ENCODE measurements at places on chromosomes 7 and 10.

DNA sequence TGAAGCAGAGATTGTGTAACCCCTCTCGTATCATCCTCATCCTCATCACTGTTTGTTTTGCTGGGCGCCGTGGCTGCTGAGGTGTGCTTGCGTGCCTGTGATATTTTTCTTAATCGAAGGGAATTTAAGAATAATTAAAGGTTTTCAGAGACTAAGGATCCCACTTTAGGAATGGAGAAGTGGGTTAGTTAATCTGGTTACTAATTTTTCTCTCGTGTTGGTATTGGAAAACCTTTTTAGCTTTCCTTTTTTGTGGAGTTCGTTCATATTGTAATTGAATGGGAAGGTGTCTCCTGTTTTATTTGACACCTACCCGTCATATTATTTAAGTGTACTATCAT lies 1.3 kb downstream of the UBN2 start:
- DNase-seq, result no peak

- no peak for DNase-seq
Observed at GRCh38 chr7:126696256-126697038, 556.3 kb downstream of the GRM8 start.

DNA sequence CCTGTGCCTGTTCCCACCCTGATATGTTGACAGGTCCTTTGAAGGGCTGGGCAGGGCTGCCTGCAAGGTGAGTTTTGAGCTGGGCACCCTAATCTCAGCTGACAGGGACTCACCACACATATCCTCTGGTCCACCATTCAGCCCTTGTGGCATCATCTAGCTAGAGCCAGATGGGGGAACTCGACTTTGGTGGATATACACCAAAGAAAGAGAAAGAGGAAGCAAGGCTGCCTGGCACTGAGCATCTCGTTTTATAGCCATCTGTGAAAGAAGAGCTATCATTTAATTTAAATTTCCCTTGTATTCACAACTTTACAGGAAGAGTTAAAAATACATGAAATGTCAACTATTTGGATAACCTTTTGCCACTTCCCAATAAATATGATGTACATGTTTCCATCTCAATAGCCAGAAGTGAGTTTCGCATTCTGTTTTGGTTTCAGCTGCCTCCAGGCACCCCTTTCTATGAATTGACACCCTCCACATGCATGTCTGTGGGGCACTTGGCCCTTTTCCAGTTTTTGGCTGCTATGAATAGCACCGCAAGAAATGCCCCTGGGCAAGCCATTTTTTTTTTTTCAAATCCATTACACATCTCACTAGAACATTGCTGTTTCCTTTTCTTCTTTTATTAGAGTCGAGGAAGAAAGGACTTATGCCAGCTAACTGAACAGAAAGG lies 22.9 kb upstream of the GRB10 start:
- DNase-seq, result no peak

- no peak for DNase-seq
Observed at GRCh38 chr7:81774551-81774950, 4.7 kb upstream of the HGF start.

DNA sequence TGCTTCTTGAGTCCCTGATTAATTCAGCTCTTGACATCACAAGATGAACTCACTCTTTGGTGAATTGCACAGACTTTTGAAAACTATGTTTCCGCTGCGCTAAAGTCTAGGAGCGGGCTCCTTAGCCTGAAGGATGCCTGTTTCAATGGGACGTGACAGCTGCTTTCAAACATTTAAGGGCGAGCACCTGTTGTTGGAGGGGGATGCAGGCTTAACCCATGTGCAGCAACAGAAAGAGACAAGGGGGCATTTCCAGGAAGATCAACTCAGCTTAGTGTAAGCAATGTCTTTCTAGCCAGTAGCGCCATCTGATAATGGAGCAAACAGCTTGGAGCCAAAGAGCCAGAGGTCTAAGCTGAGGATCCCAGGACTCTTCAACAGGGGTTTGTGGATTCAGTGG lies 8.4 kb upstream of the PFKFB3 start:
- DNase-seq, result no peak

- DNase-seq, result peak; percentile 43
Observed at GRCh38 chr7:42645906-42646305, 266.0 kb downstream of the C7orf25 start.

DNA sequence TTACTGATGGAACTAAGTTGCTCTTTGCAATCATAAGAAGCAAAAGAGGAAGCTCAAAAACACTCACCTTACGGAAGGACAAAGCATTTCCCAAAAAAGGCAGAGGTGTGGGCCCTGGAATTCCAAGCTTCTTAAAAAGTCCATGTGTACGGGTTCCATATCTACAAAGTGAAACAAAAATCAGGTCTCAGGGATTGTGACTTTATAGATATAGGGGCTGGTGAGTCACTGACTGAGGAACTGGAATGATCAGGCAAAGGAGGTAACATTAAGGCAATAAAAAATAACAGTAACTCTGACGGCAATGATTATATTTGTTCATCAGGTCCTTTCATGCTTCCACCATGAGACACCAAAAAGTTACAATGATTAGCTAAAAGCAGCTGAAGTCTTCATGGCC lies 4.0 kb downstream of the CYP3A7 start:
- DNase-seq, result no peak

DNA sequence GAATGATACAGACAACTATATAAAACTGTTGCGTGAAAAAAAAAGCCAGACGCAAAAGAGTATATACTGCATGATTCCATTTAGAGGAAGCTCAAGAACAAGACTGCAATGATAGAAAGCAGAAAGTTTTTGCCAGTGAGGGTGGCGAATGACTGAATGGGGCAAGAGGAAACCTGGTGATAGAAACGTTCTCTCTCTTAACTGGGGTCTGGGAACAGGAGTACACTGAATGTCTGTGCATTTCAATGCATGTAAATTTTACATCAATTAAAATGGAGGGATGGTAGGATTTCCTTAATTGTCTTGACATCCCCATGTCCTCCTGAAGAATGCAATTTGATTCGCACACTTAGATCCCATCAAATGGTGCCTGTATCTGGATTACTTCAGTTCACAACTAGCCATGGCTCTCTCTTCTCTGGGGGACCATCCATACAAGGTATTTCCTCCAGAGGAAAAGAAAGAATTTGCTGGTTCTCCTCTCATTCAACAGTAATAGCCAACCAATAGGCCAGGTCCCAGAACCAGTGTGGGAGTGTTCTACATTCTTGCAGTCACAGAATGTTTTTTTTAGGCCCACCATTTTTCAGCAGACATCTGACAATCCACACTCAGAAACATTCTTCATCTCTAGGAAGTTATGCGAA lies 221.0 kb upstream of the KLF14 start:
- DNase-seq, result peak; percentile 44
